Body of pancreas (tissue), 4 donors: ENCODE measurements at places on chromosomes 7 and 10.

- no peak for DNase-seq
Observed at GRCh38 chr10:132932461-132933307, 9.7 kb downstream of the CFAP46 start.

DNA sequence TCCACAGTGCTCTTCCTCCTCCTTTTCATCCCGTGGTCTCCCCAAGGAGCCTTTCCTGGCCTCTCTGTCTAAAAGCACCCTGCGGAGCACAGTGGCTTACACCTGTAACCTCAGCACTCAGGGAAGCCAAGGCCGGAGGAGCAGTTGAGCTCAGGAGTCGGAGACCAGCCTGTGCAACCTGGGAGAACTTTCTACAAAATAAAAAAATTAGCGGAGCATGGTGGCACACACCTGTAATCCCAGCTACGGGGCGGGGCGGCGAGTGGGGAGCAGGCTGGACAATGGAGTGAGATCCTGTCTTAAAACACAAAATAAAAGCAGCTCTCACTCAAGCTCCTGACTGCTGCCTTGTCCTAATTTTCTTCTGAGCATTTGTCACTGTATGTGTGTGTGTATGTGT, 1.4 kb upstream of the COBL start:
- no peak for DNase-seq

- DNase-seq = no peak
Observed at GRCh38 chr10:24681572-24682088, 42.1 kb downstream of the ARHGAP21 start.

GRCh38 chr7:26705567-26705966, 158.8 kb downstream of the SKAP2 start:
- DNase-seq = no peak

GRCh38 chr7:82595176-82595575, 151.6 kb upstream of the CACNA2D1 start:
- DNase-seq = no peak

- no peak for DNase-seq
Observed at GRCh38 chr10:73648975-73649829, 6.6 kb downstream of the SYNPO2L start.

GRCh38 chr7:46565253-46566096, 644.4 kb upstream of the IGFBP3 start:
- no peak for DNase-seq
